Stimulated activated CD4-positive, alpha-beta T cell treated with anti-CD3 and anti-CD28 coated beads, TNF-alpha, amount 100 ng/mL, for 24 hours (primary cell): ENCODE measurements at places on chromosomes 7 and 10.

DNA sequence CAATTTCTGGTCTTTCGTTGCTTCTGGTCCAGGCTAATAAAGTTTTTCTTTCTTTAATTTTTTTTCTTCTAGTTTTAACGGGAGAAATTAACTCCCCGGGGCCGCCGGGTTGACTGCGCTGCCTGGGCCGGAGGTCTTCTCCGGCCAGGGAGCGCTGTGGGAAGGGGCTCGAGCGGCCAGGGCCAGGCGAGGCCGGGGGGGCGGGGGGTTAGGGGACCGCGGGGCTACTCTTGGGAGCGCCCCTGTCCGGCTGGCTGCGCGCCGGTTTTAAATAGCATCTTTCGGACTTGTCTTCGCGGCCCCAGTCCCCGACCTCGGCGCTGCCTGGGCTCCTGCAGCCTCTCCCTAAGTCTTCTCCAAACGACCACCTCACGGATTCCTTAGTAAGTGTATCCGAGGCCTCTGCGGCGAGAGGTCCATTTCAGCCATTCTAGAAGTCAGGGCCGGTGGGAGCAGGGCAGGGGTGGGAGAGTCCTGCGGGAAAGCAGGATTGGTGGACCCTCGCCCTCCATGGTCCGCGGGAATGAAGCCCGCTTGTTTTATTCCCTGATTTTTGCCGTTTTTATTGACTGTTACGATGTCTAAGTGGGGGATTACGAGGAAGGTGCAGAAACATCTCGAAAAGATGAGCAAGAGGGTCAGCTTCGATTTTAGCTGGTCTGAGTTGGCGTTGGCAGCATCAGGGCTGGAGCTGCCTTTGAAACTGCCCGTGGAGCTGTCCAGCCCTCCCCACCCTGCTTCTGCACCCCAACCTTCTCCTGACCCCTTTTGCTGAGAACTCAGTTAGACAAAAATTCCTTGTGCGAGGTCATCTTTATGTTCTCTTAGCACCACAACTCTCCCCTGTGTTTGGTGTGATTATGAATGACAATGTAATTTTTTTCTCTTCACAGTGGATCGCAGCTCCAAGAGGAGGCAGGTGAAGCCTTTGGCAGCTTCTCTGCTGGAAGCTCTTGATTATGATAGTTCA, 555 bp downstream of the PHF14 start:
- peak; percentile 7 for DNase-seq

GRCh38 chr10:51960494-51960895, 261.1 kb upstream of the CSTF2T start:
- DNase-seq = no peak

- DNase-seq = no peak
These were observed 127.2 kb upstream of the RSU1 start for GRCh38 chr10:16944402-16944801.

DNA sequence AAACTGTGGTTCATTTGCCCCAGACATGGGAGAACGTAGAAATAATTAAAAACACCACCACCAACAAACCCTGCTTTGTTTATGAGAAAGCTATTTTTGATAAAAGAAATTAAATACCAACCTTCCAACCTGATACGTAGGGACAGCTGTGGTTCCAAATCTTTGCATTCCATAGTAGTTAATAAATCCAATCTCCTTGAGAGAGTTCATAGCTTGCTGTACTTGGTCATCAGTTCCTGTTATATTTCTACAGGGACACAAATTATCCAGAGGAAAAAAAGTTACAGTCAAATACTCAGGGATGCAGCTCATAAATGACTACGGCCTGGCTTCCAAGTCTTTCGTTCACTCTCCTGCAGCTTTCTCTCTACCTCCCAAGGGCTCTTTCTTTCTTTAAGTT, 41.1 kb downstream of the PUS7 start:
- no peak for DNase-seq

- DNase-seq = no peak
These were observed 123.3 kb downstream of the SLIT1 start for GRCh38 chr10:97062456-97062855.

DNA sequence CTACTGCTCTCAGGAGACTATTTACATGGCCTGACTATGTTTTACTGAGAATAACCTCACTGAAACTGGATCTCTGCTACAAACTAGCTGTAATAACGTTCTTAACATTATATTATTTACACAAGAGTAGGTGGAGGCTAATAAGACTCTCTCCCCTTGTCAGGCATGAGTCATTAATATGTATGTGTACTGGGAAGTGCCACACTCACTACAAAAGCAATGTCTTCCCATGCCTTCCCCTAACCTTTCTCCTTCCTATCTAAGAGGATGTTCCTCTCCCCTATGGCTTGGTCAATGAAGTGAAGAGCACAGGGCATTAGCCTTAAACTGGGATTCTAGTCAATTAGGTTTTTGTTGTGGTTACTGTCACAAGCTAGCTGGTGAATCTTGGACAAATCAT, 147.9 kb downstream of the DGKB start:
- no peak for DNase-seq

- DNase-seq = no peak
These were observed 408.0 kb downstream of the RPS24 start for GRCh38 chr10:78441694-78442093.

GRCh38 chr7:27066148-27066547, 29.7 kb downstream of the HOXA1 start:
- DNase-seq = no peak

GRCh38 chr10:124025660-124026588, 67.5 kb downstream of the CHST15 start:
- DNase-seq = no peak

GRCh38 chr10:17648243-17649035, 4.5 kb downstream of the STAM start:
- no peak for DNase-seq

GRCh38 chr10:96402417-96403305, 43.9 kb upstream of the OPALIN start:
- no peak for DNase-seq

DNA sequence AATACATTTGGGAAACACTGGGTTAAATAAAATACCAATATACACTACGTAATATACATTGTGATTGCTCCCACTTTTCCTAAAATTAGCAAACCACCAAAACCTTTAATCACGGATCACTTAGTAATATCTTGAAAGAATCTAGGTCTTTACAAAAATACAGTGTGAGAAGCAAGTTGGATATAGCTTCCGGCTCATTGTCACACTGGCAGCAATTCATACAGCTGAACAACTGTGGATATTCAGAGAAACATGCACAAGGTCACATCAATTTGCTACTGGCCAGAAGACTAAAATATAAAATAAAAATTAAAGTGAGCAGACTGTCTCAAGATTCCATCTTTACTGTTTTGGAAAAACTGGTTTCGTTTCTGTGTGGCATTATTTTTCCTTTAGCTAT, 69.1 kb downstream of the ZNF438 start:
- DNase-seq = no peak

GRCh38 chr7:130397051-130397757, 16.9 kb downstream of the CPA1 start:
- DNase-seq = no peak

DNA sequence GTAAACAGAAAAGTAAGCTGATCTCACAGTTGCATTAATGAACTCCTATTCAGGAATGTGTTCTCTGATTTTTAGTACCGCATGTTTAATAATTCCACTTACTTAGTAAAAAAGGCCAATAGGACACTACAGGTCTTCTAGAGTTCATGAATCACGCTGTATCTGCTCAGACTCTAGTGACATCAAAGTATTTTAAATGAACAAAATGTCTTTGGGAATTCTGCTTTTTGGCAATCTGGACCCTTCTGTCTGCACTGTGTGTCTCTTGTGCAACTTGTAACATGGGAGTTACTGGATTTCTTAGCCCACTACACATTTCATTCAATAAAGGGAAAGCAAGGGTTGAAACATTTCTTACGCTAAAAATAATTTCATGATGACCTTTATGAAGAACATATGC, 50.2 kb downstream of the RABGEF1 start:
- no peak for DNase-seq

DNA sequence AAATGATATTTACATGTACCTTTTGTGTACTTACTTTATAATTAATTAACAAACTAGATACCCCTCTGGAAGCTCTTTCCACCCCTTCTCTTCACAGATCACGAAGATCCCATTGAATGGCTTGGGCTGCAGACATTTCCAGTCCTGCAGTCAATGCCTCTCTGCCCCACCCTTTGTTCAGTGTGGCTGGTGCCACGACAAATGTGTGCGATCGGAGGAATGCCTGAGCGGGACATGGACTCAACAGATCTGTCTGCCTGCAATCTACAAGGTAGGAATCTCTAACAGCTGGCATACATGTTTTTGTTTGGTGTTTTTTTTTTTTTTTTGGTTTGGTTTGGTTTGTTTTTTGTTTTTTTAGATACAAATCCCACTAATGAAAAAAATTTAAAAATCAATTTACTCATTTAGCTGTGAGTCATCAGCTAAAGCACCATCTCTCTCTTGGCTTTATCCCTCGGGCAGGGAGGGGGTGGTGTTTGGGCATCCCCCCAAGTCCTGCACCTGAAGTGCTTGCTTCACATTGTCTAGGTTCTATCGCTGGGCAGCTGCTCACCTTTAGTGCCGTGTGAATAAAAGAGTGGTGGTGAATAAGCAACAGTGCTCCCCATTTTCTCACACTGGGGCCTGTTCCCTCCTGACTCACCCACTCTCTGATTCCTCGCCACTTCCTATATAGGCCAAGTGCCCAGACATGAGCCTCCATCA, 68.9 kb downstream of the MET start:
- DNase-seq = no peak

- DNase-seq = no peak
These were observed 156.0 kb downstream of the ELFN1 start for GRCh38 chr7:1825897-1826741.

DNA sequence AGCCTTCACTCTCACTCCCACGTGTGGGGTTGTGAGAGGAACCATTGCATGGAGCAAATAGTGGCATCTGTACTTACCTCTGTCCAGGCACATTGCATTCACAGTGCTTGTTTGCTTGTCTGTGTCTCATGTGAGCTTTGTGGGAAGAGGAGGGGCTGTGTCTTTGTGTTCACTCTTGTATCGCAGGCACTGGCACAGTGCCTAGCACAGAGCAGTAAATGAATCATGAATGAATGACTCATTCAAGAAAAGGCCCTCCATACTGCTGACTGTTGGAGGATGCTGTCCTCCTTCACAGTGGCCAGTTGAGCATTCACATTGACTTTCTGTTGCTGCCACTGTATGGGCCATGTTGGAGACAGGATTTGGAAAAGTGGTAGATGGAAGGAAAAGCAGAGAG, 125.3 kb downstream of the SORCS3 start:
- DNase-seq = no peak

DNA sequence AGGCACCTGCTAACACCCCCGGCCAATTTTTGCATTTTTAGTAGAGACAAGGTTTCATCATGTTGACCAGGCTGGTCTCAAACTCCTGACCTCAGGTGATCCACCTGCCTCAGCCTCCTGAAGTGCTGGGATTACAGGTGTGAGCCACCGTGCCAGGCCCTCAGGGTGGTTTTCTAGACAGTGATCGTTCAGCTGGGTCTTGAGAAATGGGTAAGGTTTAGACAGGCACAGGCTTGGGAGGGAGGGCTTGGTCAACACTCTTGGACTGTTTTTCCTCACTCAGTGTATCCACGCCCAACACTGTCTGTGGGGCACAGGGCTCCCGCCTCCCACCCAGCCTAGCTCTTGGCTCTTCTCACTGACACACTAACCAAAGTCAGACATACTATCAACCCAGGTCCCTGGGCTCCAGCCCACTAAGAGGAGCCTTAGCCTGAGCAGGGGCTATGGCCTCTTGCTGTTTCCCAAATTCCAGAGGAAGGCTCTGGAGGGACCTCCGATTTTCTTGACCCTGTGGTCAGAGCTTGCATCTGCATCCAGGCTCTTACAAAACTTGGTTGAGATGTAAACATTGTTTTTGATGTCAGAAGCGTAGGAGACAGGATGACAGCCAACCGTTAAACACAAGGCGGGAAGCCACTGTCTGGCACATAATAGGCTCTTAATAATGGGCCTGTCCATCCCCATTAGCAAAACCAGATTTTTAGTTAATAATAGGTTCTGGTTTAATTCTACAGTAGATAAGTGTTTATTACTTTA, 143.9 kb downstream of the PRKAG2 start:
- no peak for DNase-seq

GRCh38 chr10:123965973-123966895, 74.6 kb upstream of the CPXM2 start:
- DNase-seq = no peak

- DNase-seq = no peak
These were observed 164.7 kb downstream of the GNAT3 start for GRCh38 chr7:80347173-80347572.

DNA sequence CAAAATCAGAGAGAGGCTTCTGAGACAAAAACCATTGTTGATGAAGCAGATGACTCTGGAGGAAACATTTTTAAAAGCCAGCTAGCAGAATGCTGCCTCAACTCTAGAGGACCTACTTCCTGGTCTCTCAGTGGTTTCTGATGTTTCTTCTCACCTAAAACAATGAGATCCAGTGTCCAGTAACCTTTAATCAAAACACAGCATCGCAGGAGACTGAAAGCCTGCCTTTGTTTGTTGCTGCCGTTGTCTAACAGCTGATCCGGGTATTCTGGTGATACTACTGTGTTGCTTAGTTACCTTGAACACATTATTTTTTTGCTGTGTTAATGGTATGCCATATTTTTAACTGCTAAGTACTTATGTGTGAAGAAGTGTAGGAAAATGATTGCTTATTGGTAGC, 70.9 kb downstream of the WIPF3 start:
- DNase-seq = no peak

DNA sequence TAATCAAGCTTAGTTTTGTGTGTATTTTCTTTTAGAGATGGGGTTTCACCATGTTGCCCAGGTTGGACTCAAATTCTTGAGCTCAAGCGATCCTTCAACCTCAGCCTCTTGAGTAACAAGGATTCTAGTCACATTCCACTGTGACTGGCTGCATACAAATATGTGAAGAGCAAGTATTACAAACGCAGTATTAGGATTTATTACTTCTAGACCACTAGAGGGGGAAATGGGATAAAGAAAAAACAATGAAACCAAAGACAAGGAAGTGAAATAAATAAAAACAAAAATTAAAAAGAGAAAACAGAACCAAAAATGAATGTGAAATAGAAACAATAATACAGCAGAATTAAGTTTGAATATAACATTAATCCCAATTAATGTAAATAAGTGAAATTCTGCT, 308.7 kb downstream of the ANKRD30A start:
- no peak for DNase-seq

DNA sequence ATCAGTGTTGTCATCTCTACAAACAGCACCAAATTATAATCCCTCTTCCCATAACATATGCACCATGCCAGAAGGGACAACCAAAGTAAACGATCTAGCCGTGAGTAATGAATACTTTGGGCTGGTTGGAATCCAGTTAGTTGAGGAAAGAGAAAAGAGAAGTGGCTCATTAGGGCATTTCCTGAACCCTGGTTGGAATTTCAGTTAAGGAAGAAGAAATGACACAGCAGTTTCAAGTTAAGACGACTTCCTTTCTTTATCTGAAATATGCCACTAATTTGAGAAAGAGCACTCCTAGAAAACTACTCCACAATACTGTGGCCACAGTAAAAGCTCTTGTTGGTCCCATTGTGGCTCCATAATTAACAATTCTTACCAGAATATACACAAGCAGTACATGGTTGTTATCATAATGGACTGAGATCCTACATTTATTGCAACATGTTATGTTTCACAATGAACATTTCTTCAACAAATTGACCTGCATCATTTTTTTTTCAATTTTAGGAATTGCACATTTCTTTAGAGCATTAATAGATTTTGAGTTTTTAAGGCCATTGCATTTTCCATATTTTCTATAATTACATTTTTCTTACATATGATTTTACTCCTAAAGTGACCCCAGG, at the start of gene TFEC:
Gene TFEC (minus strand): TSS at position 113 of the 626 bp plus-strand sequence. CDS start 46,322 bp downstream, outside the sequence.
- DNase-seq = no peak

- no peak for DNase-seq
These were observed 20.4 kb downstream of the SH2B2 start for GRCh38 chr7:102306916-102307677.
